ENCODE measurements at places on chromosomes 12 and 14.

GRCh38 chr12:11171969-11172675 lies 1.1 kb downstream of the SMIM10L1 start:
- no peak for DNase-seq

- DNase-seq, result no peak
Observed at GRCh38 chr12:119594399-119594730, 791 bp downstream of the TMEM233 start.

- DNase-seq, result peak; percentile 9
Observed at GRCh38 chr12:111597831-111598636, 1.1 kb downstream of the ATXN2 start.

DNA sequence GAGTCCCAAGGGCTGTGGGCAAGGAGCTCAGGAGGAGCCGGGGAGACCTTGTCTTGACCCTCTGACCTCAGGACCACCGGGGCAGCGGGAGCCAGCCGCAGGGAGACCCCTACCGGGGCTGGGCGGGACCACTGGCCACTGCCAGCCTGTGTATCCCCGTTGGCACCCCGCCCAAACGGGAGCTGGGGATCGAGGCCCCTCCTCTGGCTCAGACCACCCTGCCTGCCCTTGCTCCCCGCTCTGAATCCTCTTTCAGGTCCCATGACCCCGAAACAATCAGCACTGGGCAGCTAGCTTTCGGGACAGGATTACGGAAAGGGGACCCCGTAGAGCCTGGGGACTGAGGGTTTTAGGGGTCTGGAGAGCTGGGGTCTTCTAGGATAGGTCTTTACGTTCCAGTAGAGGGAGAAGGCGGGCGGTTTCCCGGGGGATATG lies 1.3 kb downstream of the GLI1 start:
- no peak for DNase-seq

GRCh38 chr14:98608071-98609060 lies 663.6 kb downstream of the BCL11B start:
- no peak for DNase-seq

GRCh38 chr14:21874167-21874566 lies 200.5 kb upstream of the OR4E1 start:
- no peak for DNase-seq
